ENCODE measurements at places on chromosomes 12 and 14. TPM values are rescaled to one million over a fixed set of nuclear protein-coding genes. Genes with fewer than 3 reads are reported as not detected.

DNA sequence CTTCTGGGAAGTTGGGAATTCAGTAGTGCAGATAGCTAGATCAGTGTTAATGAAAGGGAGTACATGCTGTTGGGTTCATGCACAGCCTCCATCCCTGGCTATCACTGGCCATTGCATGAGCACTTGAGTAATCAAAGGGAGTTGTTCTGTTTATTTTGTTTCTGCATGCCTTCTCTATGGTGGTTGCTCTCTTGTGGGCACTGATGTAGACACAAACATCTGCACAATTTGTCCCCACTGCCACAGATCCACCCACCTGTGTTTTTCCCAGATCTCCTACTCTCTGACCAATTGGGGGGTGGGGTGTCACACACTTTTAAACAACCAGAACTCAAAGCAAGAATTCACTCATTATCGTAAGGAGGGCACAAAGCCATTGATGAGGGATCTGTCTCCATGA is 89.7 kb upstream of the DHRS4 start:
- no peak for DNase-seq

DNA sequence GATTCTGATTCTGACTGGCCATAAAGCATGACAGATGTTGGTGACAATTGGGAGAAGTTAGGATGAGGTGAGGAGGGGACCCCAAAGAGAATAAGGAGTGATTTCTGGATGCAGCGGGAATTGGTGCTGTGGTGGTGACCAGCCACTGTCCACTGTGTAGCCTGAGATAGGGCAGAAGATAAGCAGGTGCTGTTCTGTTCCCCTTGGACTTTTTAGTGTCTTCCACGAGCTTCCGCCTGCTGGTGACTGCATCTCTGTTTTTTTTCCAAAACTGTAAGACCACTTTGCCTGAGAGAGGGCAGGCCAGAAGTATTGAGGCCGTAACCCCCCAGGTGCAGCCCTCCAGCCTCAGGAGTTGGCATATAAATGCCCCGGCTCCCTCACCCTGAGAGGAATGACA is 161.2 kb upstream of the MYL2 start:
- DNase-seq = no peak

DNA sequence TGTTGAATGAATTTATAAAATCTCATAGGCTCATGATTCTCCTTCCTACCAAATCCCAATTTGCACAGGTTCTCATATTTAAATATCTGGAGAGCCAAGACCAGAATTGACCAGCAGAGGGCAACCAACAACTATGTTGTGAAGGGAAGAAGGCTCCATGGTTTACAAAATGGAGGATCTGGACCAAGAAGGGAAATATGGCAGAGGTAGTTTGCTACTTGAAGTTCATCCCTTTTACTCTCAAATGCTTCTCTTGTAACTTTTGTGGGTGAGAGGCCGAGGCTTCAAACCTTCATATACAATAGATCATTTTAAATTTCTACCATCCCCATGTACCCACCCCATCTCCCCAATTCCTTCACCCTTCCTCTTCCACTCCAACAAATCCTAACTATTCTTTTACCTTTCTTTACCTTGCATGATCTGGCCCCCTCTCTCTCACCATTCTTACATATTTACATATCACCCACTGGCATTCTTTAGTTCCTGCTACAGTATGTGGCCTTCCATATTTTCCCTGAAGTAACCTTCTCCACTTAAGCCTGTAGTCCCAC is 3.8 kb upstream of the SMARCC2 start:
- DNase-seq = peak; percentile 91

CTSG gene
- not detected for total RNA-seq

DNA sequence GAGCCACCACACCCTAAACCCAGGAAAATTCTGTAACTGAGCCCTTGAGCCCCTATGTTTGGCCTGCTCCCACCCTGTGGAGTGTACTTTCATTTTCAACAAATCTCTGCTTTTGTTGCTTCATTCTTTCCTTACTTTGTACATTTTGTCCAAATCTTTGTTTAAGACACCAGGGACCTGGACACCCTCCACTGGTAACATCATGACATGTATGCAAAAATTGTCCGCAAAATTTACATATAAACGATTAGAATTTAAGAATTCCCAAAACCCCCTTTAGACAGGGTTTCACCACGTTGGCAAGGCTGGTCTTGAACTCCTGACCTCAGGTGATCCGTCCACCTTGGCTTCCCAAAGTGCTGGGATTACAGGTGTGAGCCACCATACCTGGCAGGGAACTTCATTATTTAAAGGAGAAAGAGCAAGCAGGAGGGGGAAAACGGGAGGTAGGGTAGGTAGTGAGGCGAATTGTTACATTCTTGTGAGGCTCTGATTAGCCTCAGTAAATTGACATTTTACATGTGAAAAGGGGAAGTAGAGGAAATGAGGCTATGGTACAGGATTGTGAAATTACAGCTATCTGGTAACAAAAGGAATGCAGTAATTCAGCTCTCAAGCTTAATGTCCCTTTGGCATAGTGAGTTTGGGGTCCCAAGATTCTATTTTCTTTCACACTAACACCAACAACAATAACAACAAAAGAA is 27.6 kb downstream of the TUBA1A start:
- DNase-seq = no peak

DNA sequence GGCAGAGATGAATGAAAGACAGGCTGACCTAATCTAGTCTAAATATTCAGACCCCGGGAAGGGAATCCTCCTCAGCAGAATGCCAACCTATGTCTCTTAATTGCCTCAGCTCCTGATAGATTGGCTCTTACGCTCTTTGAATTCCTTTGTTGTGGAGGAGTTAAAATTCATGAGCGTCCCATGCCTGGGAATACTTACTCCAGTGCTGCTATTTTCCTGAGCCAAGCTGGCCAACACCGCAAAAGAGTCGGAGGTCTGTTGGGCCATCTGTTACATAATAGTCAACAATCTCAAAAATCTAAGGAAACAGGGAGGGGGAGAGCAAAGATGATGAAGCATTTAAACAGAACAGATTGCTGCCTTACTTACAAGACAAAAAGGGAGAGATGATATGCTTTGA is 182.8 kb downstream of the ASCL1 start:
- no peak for DNase-seq

ALDH2 gene
- total RNA-seq = 70.9 TPM

ITGA7 gene
- 4.6 TPM for total RNA-seq

- no peak for DNase-seq
Measured at GRCh38 chr12:68018315-68018714, 29.1 kb downstream of the IFNG-AS1 start.

LRP1 gene
- total RNA-seq = 22.8 TPM

DIABLO gene
- total RNA-seq = 47.0 TPM

RNASE3 gene
- not detected for total RNA-seq

GRCh38 chr14:94599656-94600004 is 12.6 kb upstream of the SERPINA3 start:
- no peak for DNase-seq

- no peak for DNase-seq
Measured at GRCh38 chr14:76768671-76769500, 7.6 kb downstream of the VASH1 start.

DNA sequence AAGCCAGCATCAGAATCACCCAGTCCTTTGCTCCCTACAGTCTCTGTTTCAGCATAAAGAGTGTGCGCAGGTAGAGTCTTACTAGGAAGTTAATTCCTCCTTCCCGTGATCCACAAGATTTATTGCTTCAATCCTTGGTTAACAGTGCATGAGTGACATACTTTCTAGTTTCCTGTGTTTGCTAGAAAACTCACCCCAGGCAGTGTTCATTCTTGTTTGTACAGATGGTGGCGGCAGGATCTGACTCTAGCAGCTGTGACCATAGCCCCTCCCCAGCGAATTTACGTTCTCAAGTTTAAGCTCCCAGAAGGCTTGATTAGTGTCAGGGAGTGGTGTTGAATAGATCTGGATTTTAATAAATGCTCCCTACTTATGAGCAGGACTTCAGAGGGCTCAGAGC is 75.9 kb upstream of the ANO2 start:
- no peak for DNase-seq

GRCh38 chr12:127280393-127281275 is 986.3 kb upstream of the TMEM132C start:
- DNase-seq = no peak

DNA sequence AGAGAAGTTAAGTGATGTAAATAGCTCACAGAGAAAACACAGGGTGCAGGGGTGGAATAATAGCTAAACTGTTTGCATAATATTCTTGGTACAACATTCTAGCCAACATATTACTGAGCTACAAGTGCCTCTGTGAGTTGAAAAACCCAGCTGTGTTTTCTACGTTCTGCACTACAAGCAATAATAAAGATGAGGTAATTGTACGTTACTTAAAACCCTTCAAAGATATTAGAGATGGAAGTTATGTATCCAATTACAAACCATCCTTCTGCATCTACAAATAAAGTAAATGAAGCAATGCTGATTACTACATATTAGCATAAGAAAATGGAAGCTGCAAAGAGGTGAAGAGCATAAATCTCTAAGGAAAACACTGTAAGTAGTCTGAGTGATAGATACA is 271.4 kb downstream of the SSPN start:
- no peak for DNase-seq

OR4M1 gene
- not detected for total RNA-seq

GRCh38 chr12:122753319-122753650 is 661 bp downstream of the DENR start:
- no peak for DNase-seq

- no peak for DNase-seq
Measured at GRCh38 chr14:71606064-71606463, 326.2 kb upstream of the RGS6 start.

GRCh38 chr12:54032627-54033100 is at the start of gene HOXC5:
HOXC5 (plus strand) TSS chr12:54033050; CDS start chr12:54033123, 73 bp downstream.
- DNase-seq = peak; percentile 95

DNA sequence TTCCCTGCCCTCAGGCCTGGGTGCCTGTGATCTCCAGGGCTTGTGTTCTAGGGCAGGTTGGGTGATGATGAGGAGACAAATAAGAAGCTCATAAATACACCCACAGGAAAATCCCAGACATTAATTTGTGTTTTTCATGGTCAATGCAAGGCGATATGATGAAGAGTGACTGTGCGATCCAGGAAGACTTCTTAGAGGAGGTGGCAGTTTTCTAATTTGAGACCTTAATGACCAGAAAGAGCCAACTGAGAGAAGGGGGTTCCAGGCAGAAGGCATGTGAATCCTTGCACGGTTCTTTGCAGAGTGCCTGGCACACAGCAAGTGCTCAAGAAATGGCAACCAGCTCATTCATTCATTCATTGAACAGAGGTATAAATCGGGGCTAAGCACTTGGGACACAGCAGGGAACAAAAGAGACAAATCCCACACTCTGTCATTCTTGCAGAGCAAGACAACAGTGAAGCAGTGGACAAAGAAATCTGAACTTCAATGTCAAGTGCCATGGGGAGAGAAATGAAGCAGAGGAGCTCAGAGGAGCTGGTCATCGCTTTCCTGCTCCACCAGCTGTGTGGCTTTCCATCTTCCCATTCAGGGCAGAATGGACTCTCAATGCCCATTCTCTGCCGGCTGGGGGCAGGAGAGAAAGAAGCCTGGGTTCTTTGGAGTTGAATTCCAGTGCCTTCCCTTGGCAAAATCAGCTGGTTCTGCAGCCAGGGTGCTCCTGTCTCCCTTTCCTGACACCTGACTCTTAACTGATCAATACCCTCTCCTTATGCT is 128.3 kb downstream of the AACS start:
- DNase-seq = no peak

A2M gene
- not detected for total RNA-seq

GRCh38 chr14:60153991-60154390 is 11.2 kb downstream of the DHRS7 start:
- no peak for DNase-seq

DNA sequence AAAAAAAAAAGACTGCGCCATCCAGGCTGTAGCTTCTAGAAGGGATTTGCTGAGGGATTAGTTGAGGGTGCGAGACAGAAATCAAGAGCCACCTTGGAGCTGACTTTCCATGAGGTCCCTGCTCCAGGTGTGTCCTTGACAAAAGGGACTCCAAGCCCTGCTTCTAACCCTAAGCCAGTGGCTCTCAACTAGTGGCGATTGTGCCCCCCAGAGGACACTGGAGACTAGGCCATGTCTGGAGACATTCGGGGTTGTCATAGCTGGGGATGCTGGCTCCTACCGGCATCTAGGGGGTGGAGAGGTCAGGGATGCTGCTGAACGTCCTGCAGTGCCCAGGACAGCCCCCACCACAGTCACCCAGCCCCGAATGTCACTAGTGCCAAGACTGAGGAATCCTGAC is 40.6 kb downstream of the SPRING1 start:
- peak; percentile 38 for DNase-seq

DNA sequence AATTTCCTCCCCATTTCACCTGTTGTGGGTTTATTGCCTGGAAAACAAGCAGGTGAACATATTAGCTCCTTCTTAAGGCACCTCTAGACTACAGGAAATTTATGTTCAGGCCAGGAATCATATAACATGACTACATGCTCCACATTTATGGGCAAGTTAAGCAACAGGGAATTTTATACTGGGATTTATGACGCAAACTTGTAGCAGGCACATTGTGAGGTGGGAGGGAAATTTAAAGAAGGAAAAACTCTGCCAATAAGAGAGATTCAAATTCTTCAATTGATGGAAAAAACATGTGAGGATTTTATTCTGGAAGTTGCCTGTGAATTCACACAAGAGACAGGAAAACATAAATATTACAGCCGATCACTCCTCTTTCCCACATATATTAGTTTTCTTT is 93.9 kb downstream of the TBC1D30 start:
- DNase-seq = no peak

PRB2 gene
- 0.76 TPM for total RNA-seq

GRCh38 chr12:123233505-123234308 is 471 bp downstream of the MTRFR start:
- peak; percentile 16 for DNase-seq

TMEM132C gene
- not detected for total RNA-seq

HVCN1 gene
- total RNA-seq = not detected

- DNase-seq = no peak
Measured at GRCh38 chr14:91062600-91062999, 2.2 kb upstream of the RPS6KA5 start.

- no peak for DNase-seq
Measured at GRCh38 chr14:72128629-72129028, 196.4 kb downstream of the RGS6 start.

DNA sequence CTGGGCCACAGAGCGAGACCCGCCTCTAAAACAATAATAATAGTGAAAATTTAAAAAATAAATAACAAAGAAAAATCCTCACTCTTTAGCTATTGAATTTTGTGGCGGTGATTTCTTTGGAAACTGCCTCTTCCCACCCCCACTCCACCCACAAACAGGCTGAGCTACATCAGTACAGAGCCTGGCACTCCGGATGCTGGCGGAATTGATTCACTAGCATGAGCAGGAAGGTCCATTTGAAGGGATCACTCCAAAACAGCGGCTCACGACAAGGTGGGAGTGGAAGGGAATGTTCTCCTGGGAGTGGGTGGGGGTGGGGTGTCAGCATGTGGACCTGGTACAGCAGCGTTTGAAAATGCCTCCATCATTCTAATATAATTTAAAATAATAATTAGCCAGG is 26.1 kb downstream of the CCDC177 start:
- DNase-seq = no peak
